PC-9 (cell line): ENCODE measurements at places on chromosomes 6 and 20.

- H3K27ac ChIP-seq = no peak overlapping the region
- DNase-seq = no peak
- peaks cover 5% of the 10 kb centered on the region for H3K27me3 ChIP-seq
Measured at GRCh38 chr6:125701354-125701668, 48.1 kb upstream of the HEY2 start.

- no peaks in the 10 kb centered on the region for H3K36me3 ChIP-seq
- H3K27me3 ChIP-seq = no peaks in the 10 kb centered on the region
- no peak for DNase-seq
- H3K4me3 ChIP-seq = no peak overlapping the region
- H3K4me1 ChIP-seq = no peaks in the 10 kb centered on the region
Measured at GRCh38 chr20:3358676-3359340, 48.7 kb downstream of the DNAAF9 start.

DNA sequence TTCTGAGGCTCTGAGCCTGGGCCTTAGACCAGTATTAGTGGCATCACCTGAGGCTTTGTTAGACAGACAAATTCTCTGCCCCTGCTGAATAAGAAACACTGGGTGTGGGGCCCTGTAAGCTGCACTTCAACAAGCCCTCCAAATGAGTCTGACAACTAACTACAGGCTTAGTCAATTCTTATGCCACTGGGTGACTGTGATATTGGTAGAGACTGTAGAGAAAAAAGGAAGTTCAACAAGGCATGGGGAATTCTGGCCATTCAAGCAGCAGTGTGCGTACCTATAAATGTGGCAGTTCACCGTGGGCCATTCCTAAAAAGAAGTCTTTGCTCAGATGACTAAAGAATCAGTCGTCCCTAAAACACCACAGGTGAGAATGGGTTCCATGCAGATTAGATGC is 82.7 kb downstream of the MDN1 start:
- no peak overlapping the region for H3K27ac ChIP-seq
- H3K36me3 ChIP-seq = no peaks in the 10 kb centered on the region
- no peak for DNase-seq
- no peaks in the 10 kb centered on the region for H3K4me1 ChIP-seq

DNA sequence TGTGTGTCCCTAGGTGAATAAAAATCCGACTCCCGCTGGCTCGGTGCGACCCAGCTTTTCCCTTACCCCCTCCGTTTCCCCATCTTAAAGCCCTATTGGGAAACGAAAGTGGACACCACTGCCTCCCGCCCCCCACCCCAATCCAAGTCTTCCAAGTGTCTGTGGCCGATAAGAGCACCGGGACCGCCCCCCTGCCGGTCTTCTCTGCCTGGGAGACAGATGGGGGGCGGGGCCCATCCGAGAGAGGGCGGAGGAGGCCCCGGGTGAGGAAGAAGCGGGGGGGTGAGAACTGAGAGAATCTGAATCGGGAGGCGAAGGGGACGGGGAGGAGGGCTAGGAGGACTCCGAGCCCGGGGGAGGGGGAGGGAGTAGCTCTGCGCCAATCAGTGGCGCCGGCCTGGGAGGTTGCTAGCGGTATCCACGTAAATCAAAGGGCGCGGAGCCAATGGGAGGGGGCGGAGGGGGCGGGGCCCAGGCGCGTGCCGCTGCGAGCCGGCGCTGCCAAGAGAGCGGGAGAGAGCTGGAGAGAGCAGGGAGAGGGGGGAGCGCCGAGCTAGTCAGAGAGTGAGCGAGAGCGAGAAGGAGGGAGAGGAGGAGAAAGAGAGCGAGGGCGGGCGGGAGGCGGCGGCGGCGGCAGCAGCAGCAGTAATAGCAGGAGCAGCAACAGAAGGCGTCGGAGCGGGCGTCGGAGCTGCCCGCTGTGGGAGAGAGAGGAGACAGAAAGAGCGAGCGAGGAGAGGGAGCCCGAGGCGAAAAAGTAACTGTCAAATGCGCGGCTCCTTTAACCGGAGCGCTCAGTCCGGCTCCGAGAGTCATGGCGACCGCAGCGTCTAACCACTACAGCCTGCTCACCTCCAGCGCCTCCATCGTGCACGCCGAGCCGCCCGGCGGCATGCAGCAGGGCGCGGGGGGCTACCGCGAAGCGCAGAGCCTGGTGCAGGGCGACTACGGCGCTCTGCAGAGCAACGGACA is at the start of gene POU3F2:
Gene POU3F2 (plus strand): TSS at position 515 of the 972 bp plus-strand sequence. CDS start 300 bp downstream, at position 815.
- H3K27me3 ChIP-seq = no peaks in the 10 kb centered on the region
- DNase-seq = peak; percentile 52
- H3K4me3 ChIP-seq = peak within 1 kb of the TSS; percentile 56; the same call in 1 of the 2 replicates
- no peak within 1 kb of the TSS for H3K27ac ChIP-seq
